Globus pallidus (tissue), 1 donor: ENCODE measurements at places on chromosomes 4 and X.
A peak's percentile ranks its signal among the peaks of the same experiment; 100 is the strongest.

GRCh38 chr4:89026542-89026941, 30.4 kb downstream of the FAM13A start:
- DNase-seq = no peak

DNA sequence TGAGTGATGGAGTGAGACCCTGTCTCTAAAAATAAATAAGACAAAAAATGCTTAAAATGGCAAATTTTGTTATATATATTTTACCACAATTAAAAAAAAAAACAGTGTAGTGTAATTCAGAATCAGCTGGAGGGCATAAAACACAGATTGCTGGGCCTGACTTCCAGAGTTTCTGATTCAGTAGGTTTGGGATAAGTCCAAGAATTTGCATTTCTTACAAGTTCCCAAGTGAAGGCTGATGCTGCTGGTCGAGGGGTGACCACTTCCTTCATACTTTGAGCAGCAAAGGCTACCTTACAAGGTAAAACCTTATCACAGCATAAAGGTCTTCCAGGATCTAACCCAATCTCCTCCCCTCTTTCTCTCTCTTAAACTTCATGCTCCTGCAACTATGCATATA, 40.7 kb downstream of the KLHL8 start:
- no peak for DNase-seq

GRCh38 chr4:177282284-177282835, 27.3 kb upstream of the NEIL3 start:
- DNase-seq = no peak

DNA sequence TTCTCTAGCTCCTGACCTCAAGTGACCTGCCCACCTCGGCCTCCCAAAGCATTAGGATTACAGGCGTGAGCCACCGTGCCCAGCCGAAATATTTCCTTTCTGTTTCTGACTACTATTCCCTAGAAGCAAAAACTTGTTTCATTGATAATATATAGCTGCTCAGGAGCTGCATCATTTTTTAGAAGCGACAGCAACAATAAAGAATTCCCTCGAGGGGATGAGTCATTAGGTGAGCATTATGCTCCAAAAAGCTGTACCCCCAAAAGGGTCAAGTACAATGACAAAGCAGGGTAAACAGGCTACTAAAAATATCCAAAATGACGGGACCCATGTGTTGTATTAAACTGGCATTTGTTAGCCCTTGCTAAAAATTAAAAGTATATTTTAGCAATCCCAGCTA, 67.0 kb downstream of the RBM47 start:
- no peak for DNase-seq

- no peak for DNase-seq
Observed at GRCh38 chrX:12329476-12329875, 191.2 kb downstream of the FRMPD4 start.

GRCh38 chr4:110452546-110452945, 23.4 kb upstream of the ENPEP start:
- DNase-seq = no peak

DNA sequence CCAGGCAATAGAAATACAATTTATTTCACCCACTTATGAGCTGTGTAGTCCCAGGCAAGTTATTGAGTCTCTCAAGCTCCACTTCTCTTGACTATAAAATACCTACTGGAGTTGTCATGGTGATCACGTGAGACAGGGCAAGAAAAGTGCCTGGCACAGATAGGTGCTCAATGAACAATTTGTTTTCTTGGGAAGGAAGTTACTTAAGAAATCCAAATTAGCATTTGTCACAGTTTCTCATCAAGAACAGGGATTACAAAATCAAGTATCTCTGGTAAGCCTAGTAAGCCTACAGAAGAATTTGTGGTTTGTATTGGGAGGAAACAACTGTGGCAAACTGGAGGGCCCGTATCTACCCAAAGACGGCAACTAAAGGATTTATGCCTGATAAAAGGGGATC, 37.5 kb upstream of the RASGEF1B start:
- DNase-seq = no peak

DNA sequence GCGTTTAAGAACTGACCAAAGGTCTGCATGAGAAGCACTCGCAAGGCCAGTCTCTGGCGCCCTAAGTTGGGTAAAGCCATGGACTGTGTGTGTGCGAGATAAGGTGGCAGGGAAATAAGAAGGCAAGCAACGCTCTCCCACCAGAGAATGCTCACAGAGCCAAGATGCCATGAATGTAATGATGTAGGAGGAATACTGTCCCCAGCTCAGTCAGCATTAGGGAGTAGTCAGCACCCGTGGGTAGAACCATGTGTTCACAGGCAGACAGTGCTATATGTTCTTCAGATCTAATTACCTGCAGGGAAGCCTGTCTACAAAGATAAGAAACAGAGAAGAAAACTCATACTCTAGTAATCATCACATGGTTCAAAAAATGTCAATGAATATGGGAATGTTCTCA, 68.8 kb downstream of the SEC24D start:
- no peak for DNase-seq

GRCh38 chrX:125436855-125437254, 117.2 kb downstream of the TEX13C start:
- DNase-seq = peak; percentile 0

- DNase-seq = no peak
Observed at GRCh38 chrX:54237014-54237413, 54.0 kb upstream of the FAM120C start.

DNA sequence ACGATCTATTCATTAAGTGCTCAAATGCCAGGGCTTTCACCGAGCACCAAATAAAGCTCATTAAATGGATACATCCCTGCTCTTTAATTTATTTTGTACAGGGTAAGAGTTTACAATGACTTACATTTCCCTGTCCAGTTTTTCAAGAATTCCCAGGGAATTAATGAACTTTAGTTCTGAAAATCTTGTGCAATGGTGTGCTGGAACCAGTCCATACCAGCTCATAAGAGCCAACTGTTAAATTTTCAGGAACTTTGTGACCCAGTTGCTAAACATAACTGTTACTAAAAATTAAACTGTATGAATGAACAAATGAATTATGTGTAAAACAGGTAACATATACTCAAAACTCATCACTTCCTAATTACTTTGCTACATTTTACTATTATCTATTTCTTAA, 191.7 kb upstream of the RASGEF1B start:
- DNase-seq = no peak

DNA sequence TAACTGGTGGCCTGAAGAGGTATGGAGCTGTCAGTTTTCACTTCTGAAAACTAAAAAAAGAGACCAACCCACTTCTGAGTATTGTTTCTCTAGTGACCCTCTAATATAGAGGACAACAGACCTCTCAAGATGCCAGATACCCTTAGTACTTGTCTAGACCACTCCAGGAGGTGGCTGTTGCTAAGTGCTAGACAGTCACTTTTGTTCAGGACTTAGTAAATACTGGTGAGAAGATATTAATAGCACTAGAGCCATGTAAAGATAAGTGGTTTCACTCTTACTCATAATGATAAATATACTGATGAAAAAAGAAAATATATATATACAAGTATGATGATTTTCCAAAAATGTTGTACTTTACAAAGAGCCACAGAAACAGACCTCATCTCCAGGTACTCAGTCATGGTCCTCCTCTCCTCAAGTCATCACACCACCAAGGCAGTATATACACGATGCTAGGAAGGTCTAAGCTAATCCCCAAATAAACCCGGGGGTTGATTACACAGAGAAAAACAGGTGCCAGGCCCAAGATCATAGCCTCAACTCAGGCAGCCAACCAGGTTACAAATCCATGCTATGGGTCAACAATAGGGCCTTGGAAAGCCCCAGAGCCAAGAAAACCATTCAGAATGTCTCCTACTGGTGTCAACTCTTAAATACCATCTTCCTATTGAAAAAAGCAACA, 66.9 kb downstream of the ARHGEF9 start:
- no peak for DNase-seq

DNA sequence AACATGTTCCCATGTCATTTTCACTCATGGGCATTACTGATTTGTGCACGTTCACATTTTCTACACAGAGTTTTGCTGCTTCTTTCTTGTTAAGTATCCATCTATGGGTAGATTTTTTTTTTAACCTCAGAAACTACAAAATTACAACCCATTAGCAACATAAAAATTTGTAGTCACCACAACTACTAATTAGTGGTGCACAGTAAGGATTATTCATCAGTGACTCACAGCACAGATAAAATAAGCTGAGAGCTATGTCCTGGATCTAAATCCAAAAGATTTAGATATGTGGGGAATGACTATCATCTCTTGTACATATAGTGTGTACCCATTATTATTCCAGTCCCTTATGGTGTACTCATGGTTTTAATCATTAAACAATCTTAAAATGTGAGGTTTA, 19.7 kb upstream of the AMELX start:
- no peak for DNase-seq

GRCh38 chr4:4974727-4975126, 44.5 kb downstream of the CYTL1 start:
- no peak for DNase-seq

DNA sequence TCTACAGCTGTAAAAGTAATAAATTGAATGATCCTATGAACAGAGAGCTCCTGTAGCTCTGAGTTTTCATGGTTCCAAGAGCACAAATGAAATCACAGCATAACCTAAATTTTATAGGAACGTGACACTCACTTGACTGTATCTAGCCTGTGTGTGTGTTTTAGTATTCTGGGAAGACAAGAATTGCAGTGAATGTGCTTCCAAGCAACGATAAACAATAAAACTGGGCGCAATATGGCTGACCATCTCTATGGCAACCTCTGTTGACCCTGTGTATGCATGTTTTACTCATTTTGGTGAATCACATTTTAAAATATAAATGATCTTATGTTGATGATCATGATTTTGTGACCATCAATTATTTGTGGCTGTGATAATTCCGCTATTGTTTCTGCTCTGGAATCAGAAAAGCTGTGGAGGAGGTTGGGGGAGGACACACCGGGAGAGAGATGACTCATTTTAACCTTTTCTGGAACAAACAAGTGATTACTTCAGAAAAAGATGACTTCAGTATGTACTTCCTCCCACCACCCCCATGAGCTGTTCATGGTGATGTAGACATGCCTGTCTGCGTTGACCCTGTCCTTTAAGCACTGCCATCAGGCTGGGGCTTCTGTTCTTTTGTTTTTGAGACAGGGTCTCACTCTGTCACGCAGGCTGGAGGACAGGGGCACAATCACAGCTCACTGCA, 31.8 kb downstream of the USP11 start:
- no peak for DNase-seq

- DNase-seq = no peak
Observed at GRCh38 chr4:102574317-102574716, 73.2 kb downstream of the NFKB1 start.

DNA sequence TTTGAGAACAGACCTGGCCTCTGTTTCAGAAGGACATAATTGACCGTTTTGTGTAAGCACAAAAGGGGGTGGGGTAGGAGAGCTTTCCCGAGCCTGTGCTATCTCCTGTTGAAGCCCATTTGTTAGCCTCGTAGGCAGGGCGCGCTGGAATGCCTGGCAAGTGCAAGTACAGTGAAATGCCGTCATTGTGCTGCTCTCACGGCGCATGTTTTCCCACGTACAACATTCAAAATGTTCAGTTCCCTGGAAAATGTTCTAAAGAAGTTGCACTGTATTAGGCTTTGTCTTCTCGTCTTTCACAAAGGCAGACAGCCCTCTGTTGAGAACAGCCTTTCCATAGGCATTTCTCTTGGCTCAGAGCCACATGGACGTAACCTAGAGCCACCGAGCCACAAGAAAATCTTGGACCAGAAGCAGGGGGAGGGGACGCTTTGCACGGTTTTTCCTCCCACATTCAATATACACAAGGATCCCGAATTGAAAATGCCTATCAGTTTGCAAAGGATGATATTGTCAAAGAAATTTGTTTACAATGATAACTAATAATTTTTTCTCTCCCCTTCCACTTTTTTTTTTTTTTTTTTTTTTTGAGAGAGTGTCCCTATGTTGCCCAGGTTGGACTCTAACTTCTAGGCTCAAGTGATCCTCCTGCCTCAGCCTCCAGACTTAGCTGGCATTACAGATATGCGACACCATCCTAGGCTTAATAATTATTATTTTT, 54.6 kb upstream of the RAPGEF2 start:
- DNase-seq = peak; percentile 35

GRCh38 chr4:121053601-121054143, 18.7 kb downstream of the NDNF start:
- DNase-seq = no peak

DNA sequence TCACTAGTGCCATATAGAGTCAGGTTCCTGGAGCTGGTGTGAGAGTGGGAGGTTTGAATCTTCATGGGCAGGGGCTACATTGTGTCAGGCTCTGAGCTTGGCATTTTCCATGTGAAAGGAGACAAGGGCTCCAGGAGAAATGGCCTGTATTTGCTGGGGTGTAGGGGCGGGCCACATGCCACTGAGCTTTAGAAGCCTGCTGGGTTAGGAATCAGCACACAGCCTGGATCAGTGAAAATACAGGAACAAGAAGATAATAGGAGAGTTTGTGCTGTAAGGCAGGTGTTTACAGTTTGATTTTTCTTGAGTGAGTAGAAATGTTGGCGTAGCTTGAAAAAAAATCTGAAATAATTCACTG, 35.4 kb downstream of the TBC1D14 start:
- DNase-seq = no peak

GRCh38 chr4:144574000-144574399, 72.0 kb upstream of the HHIP start:
- no peak for DNase-seq

DNA sequence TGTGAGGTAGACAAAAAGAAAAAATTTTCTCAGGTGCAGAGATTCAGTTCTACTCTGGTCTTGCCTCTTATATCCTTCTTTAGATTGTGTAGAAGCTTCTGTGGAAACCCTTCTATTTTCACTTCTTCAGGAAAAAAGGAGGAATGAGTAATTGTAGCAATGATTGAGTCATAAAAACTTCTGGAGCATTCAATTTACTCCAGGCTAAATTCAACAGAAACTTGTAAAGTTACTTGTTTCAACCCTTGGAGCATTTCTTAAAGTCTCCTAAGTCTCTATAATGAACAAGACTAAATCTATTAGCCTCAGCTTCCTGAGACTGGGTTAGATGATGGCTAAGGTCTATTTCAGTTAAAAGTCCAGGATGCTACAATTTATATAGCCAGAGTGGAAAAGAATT, 29.9 kb downstream of the BOD1L1 start:
- DNase-seq = no peak

- peak; percentile 52 for DNase-seq
Observed at GRCh38 chrX:66015152-66015831, 24.6 kb downstream of the VSIG4 start.

- no peak for DNase-seq
Observed at GRCh38 chrX:69178592-69178991, 13.3 kb upstream of the PJA1 start.

GRCh38 chr4:102734116-102734515, 26.7 kb downstream of the MANBA start:
- DNase-seq = no peak

GRCh38 chr4:165248102-165248501, 40.7 kb downstream of the KLHL2 start:
- DNase-seq = no peak

DNA sequence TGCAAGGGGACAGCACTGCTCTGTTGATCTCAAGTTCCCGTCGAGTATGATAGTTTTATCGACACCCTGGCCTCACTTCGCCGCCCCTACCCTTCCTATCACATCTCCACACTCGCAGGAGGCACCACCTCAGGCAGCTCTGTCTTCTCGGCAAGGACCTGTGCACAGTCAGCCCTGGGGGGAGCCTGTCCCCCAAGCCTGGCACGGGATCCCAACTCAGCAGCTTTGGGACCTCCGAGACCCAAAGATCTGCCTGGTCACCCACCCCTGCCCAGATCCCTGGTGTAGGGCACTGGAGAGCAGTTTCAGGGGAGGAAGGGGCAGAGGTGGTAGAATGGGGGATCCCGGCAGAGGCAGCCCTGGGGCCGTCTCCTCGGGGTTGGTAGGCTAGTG, 18.0 kb upstream of the UBA1 start:
- no peak for DNase-seq

- DNase-seq = no peak
Observed at GRCh38 chr4:116438417-116438816, 647.0 kb downstream of the TRAM1L1 start.

GRCh38 chr4:7190691-7191545, 1.4 kb upstream of the SORCS2 start:
- DNase-seq = no peak
